B cell (primary cell): ENCODE measurements at places on chromosomes 16 and 17. TPM values are rescaled to one million over a fixed set of nuclear protein-coding genes. Genes with fewer than 3 reads are reported as not detected.

C17orf50 gene
- total RNA-seq, result not detected in 2 replicates

VPS4A gene
- total RNA-seq, result 41.4 and 43.8 TPM in 2 replicates

CHRNE gene
- total RNA-seq, result 0.99 and 1.0 TPM in 2 replicates

CDRT15L2 gene
- total RNA-seq, result not detected in 2 replicates

ASB16 gene
- not detected in 2 replicates for total RNA-seq

CCDC78 gene
- total RNA-seq, result 11.2 and 11.8 TPM in 2 replicates

- DNase-seq, result peak; percentile 88
- H3K4me1 ChIP-seq, result peaks cover 25% of the 10 kb centered on the region
- H3K36me3 ChIP-seq, result no peaks in the 10 kb centered on the region
- H3K27me3 ChIP-seq, result no peaks in the 10 kb centered on the region
- H3K4me3 ChIP-seq, result no peak overlapping the region
Measured at GRCh38 chr17:41738077-41738800, 3.8 kb upstream of the HAP1 start.

- H3K4me3 ChIP-seq, result no peak overlapping the region
- peaks cover 11% of the 10 kb centered on the region for H3K27me3 ChIP-seq
- H3K27ac ChIP-seq, result no peak overlapping the region
- H3K36me3 ChIP-seq, result no peaks in the 10 kb centered on the region
- peaks cover 9% of the 10 kb centered on the region for H3K4me1 ChIP-seq
Measured at GRCh38 chr16:85136213-85136701, 24.0 kb upstream of the CIBAR2 start.

DNA sequence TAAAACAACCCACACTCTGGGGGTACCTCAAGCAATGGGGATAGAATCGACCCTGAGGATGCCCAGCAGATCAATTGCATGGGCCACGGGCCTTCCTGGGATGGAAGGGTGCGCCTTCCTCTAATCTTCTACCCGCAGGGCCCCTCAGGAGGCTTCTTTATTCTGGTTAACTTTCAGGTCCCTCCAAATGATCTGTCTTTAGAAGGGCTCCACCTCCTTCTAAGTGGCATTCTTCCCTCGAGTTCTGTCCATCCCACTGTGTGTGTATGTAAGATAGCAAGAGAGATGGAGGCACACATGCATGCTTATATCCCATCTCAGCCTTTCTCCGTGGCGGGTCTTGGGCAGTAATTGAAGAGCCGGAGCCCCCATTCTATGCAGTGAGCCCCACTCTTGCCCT lies 125.7 kb downstream of the MRM1 start:
- H3K27me3 ChIP-seq, result no peaks in the 10 kb centered on the region
- no peak for DNase-seq
- H3K4me3 ChIP-seq, result no peak overlapping the region
- no peak overlapping the region for H3K27ac ChIP-seq
- no peaks in the 10 kb centered on the region for H3K36me3 ChIP-seq
- H3K4me1 ChIP-seq, result peaks cover 14% of the 10 kb centered on the region

DNA sequence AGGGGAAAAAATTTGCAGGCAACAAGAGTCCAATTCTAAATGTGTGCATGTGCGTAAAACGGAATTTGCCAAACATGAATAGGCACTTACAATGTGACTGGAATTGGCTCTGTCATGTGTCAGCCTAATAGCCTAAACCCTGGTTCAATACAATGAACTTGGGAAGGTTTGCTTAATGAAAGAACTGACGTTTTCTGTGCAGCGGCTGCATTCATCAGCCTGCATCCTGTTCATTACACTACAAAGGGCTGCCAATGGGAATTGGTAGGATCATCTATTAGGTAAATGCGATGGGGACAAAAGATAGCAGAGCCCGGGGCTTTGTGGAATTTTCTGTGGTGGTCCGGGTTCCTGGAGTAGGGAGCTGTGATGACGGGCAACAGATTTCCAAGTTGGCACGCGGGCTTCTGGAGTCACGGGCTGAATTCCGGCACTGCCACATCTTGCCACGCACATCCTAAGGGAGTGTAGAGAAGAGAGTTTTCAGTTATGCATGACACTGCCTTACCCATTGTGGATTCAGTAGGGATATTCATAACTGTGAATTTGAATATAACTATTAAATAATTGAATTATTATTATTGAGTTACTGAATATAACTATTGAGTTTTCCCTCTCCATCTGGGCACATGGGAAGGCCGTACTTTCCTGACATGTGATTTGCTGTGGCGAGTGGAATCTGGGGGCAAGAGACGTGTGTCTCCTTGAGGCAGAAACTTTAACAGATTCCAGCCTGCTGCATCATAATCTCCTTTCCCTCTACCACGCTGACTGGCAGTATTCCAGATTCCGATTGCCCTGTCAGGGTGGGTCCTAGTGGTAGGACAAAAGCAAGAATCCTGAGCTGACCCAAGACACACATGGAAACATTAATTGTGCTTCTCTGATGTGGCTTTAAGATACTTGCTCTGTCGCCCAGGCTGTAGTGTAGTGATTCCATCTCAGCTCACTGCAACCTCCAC lies 565.6 kb downstream of the WWOX start:
- H3K36me3 ChIP-seq, result no peaks in the 10 kb centered on the region
- no peaks in the 10 kb centered on the region for H3K4me1 ChIP-seq
- no peak overlapping the region for H3K27ac ChIP-seq
- no peak for DNase-seq
- no peaks in the 10 kb centered on the region for H3K27me3 ChIP-seq

DNA sequence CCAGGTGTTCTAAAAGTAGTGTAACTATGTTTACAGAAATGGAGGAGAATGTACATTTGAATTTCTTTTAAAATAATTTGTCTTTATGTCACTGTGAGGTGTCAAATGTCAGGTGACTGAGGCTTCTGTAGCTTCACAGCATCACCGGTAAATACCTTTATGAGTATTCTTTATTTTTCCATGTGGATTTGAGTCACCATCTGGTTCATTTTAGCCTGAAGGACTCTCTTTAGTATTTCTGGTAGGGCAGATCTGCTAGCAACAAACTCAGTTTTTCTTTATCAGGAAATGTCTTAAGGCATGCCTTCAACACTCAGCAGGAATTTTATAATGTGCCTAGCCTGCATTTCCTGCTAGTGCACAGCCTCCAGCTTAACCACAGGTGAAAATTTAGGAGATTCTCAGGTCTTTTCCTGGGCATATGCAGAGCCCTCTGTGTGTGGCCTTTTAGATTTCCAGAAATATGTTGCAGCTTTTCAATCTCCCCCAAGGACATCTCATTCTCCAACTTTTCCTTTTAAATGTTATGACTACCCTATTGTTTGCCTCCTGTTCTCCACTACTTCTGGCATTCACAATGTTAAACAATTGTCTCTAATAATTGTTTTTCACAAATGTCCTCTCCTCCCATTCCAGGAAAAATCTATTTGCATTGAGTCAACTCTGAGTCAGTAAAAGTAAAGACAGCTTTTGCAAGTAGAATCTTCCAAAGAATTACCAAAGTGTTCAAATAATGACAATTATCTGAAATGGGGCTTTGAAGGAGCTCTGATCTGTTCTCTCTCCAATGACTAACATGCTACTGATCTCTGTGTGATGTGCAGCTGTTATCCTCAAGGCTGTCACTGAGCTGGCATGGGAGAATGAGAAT lies 239.4 kb upstream of the CPHXL start:
- DNase-seq, result no peak
- H3K4me3 ChIP-seq, result no peak overlapping the region
- H3K4me1 ChIP-seq, result no peaks in the 10 kb centered on the region
- H3K27ac ChIP-seq, result no peak overlapping the region
- no peaks in the 10 kb centered on the region for H3K36me3 ChIP-seq

DNA sequence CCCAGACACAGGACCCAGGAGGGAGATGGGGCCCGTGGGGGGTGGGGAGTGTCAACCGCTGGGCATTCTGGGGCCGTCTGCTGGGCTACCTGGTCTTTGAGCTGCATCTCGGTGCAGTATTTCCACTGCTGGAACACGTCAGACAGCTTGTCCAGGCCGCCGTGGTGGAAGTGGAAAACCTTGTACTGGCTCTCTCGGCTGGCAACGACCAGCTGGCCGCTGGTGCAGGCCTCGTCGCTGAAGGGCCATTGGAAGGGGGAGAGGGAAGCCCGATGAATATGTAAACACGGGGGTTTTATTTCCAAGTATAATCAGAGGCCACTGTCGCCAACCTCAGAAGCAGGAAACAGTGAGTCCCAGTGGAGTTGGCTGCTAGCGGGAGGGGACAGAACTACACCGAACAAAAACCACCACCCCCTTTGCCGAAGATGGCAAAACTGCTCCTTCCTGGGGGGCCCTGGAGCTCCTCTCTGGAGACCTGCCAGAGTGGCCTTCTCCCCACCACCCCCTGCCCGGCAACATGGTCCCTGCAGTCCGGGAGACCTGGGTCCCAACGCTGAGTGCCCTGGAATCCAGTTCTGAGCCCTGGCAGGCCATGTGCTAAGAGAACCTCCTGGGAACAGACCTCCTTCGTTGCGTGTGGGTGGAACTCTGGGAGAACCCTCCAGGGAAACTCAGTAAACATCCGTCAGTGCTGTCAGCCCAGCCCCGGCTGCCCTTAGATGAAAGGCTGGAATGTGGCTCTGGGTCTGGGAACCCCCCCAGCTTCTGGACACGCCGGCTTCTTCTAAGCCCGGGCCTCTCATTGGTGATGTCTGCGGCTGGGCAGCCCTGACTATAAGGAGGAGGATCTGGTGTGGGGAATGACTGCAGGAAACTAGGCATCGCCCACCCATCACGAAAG lies 84.1 kb downstream of the TBC1D16 start:
- DNase-seq, result peak; percentile 9
- H3K27ac ChIP-seq, result no peak overlapping the region
- no peaks in the 10 kb centered on the region for H3K27me3 ChIP-seq
- H3K36me3 ChIP-seq, result no peaks in the 10 kb centered on the region
- peaks cover 9% of the 10 kb centered on the region for H3K4me1 ChIP-seq

DNA sequence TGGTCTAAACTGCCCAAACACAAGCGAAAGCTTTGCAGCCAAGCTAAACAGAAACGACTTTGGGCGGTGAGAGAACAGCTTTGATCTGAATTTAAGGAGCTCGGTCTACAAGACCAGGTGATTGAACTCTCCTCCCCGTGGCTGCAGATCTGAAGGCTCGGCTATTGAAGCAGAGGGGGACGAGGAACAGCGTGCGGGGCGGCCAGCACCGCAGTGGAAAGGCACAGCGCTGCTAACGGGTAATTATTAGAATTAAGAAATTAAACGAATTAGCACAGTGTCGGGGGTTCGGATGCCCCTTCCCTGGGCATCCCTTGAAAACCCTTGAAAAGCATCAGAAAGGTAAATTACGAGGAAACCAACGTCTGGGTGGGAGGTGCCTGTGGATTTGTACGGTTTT lies 431 bp downstream of the TEKT3 start:
- no peak overlapping the region for H3K4me3 ChIP-seq
- peaks cover 30% of the 10 kb centered on the region for H3K27me3 ChIP-seq
- no peak for DNase-seq
- H3K4me1 ChIP-seq, result peaks cover 6% of the 10 kb centered on the region
- no peaks in the 10 kb centered on the region for H3K36me3 ChIP-seq
- no peak overlapping the region for H3K27ac ChIP-seq

DNA sequence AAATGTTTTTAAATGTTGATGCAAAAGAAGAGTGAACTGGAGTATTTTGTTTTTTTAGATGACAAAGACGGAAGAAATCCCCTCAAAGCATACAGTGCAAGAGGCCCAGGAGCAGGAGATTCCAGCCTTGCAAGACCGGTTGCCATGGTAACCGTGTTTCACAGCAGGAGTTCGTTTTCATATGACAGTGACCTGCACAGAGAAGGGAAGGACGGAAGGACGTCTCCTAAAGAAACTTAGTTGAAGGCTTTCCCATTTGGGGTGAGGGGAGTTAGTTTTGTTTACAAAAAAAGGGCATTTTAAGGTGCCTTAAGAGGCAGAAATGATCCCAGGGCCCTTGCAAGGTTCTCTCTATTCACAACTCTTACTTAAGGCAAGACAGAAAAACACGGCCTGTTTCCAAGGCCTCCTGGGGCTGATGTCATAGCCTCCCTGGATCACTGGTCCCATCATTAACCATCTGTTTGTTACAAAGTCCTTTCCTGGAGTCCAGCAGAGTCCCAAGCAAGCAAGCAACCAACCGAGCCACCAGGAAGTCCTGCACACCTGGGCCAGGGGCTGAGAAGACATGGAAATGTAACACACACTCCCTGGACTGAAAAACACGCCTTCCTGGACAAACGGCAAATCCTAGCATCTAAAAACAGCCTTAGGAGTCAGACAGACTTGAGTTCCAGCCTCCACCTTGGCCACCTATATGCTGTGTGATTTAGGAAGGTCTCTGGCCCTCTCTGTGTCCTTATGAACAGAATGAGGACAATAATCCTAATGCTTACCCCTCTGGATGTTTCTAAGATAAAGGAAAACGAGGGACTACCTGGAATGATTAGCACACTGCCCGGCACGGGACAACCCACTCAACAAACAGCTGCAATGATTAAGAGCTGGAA lies 30.3 kb upstream of the RPH3AL start:
- peaks cover 11% of the 10 kb centered on the region for H3K4me1 ChIP-seq
- no peaks in the 10 kb centered on the region for H3K36me3 ChIP-seq
- no peak overlapping the region for H3K4me3 ChIP-seq
- peaks cover 12% of the 10 kb centered on the region for H3K27me3 ChIP-seq

GRCh38 chr17:163514-164098 lies 17.8 kb downstream of the DOC2B start:
- no peaks in the 10 kb centered on the region for H3K4me1 ChIP-seq
- H3K36me3 ChIP-seq, result no peaks in the 10 kb centered on the region
- no peak overlapping the region for H3K27ac ChIP-seq
- H3K4me3 ChIP-seq, result no peak overlapping the region

GRCh38 chr17:79948945-79949655 lies 86.6 kb downstream of the TBC1D16 start:
- H3K4me3 ChIP-seq, result no peak overlapping the region
- H3K27me3 ChIP-seq, result no peaks in the 10 kb centered on the region
- H3K36me3 ChIP-seq, result no peaks in the 10 kb centered on the region
- no peak overlapping the region for H3K27ac ChIP-seq
- peaks cover 9% of the 10 kb centered on the region for H3K4me1 ChIP-seq
- DNase-seq, result no peak

- peaks cover 5% of the 10 kb centered on the region for H3K4me1 ChIP-seq
- H3K27ac ChIP-seq, result no peak overlapping the region
- no peak overlapping the region for H3K4me3 ChIP-seq
- no peak for DNase-seq
- H3K27me3 ChIP-seq, result no peaks in the 10 kb centered on the region
- H3K36me3 ChIP-seq, result no peaks in the 10 kb centered on the region
Measured at GRCh38 chr16:57192720-57193486, 6.8 kb downstream of the RSPRY1 start.

DNA sequence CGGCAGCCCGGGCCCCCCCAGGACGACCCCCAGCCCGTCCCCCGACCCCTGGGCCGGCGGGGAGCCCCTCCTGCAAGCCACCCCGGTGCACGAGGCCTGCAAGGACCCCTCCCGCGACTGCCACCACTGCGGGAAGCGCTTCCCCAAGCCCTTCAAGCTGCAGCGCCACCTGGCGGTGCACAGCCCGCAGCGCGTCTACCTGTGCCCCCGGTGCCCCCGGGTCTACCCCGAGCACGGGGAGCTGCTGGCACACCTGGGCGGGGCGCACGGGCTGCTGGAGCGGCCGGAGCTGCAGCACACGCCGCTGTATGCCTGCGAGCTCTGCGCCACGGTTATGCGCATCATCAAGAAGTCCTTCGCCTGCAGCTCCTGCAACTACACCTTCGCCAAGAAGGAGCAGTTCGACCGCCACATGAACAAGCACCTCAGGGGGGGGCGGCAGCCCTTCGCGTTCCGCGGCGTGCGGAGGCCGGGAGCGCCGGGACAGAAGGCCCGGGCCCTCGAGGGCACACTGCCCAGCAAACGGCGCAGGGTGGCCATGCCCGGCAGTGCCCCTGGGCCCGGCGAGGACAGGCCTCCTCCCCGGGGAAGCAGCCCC lies 15.6 kb upstream of the ZFPM1 start:
- H3K4me1 ChIP-seq, result no peaks in the 10 kb centered on the region
- H3K36me3 ChIP-seq, result no peaks in the 10 kb centered on the region
- H3K4me3 ChIP-seq, result no peak overlapping the region
